Activated naive CD4-positive, alpha-beta T cell treated with anti-CD3 and anti-CD28 coated beads for 36 hours (primary cell): ENCODE measurements at places on chromosomes 11 and 22. TPM values are rescaled to one million over a fixed set of nuclear protein-coding genes. Genes with fewer than 3 reads are reported as not detected.

HIC2 gene
- 3.3 TPM for total RNA-seq

DNA sequence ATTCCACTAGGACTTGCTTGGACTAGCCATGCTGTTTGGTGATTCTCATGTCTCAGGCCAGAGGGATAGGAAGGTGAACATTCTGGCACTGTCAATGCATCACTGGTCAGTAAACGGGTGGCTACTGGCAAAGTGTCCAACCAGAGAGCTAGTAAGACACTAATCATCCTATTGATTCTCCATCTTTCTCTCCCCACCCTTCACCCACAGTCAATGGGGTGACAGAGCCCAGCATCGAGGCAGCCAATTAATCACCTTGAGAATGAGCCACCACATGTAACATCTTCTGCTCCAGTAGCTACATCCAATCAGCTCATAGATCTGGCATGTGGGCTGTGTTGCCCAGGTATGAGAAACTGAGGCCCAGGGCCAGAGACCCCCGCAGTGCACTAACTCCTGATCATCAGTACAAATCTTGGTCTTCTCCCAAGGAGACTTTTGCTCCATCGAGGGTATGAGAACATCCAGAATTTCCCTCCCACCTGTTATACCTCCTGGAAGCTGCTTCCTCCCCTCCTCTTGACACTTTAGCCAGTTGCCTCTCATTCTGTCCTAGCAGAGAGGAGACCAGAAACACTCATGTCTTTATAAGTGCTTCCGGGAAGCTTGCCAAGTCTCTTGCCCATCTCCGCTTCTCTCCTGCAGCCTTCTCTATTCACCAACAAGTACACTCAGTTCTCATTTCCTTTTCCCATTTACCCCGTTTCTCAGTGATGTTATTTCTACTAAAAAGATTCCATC, 17.0 kb downstream of the HTR3A start:
- H3K4me1 ChIP-seq: no peaks in the 10 kb centered on the region
- no peak for DNase-seq
- H3K36me3 ChIP-seq: no peaks in the 10 kb centered on the region
- no peak overlapping the region for H3K27ac ChIP-seq

DNA sequence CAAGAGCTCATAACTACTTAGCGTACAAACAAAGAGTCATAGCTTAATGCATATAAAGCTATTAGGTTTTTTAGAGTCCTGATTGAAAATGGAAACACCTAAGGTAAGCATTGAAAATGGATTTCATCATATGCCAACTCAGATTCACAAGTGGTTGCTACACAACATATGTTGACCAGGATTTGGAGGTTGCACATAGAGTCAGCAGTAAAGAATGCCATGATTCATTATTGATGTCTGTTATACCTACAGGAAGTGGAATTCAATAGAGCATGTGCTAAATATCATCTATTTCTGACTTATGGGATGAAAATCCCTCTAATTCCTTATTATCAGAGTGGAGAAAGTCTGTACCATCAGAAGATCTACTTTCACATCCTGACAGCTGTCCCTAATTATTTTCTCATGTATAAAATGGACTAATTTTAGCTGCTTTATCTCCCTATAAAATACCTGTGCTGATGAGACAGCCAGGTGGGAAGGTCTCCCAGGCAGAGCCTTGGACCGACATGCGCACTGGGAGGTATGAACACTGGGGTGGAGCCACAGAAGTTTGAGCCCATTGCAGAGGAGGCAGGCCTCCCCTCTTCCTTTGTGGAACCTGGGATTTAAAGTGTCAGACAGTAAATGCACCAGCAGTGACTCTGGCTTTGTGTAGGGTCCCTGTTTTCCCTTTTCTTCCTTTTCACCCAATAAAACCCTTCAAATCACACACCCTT, 204.2 kb downstream of the AASDHPPT start:
- H3K4me3 ChIP-seq: no peak overlapping the region
- no peaks in the 10 kb centered on the region for H3K4me1 ChIP-seq
- H3K27me3 ChIP-seq: no peaks in the 10 kb centered on the region
- H3K36me3 ChIP-seq: no peaks in the 10 kb centered on the region

DNA sequence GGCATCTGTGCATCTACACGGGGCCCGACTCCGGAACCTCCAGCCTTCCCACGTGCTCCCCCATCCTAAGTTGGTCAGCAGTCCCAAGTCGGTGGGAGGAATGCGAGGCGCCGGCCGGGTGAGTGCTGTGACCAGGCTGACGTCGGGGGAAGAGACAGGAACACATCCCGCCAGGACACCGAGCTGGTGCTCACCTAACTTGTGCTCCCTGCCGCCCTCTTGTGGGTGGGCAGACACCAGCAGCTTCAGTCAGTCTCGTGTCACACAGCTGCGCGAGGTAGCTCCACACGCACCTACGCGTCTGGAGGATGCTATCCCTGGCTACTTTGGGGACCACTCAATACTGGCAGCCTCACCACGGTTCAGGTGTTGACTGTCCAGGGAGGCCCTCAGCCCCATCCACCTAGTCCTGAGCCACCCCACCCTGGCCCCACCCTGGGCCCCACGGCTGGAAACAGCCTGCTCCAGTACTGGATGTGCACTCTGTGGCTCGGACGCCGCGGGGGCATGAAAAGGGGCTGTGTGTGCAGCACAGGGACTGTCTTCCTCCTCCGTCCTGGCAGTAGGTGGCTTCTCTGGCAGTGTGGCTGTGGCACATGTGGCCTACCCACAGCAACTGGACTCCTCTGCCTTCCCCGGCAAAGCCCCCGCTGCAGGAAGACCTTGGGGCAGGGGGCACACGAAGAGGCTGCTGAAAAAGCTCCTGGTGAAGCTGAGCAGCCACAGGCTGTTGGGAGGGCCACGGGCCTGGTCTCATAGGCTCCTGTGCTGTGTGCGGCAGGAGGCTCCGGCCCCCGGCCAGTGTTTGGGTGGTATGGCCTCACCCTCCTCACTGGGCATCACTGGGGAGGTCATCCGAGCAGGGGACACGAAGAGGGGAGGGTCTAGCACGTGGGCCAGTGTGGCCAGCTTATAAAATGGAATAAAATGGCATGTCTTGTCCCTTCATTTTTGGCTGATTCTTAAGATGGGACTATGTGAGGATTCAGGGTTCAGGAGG, 11.2 kb upstream of the BID start:
- peak; percentile 76 for DNase-seq
- no peaks in the 10 kb centered on the region for H3K36me3 ChIP-seq
- no peak overlapping the region for H3K4me3 ChIP-seq
- no peaks in the 10 kb centered on the region for H3K27me3 ChIP-seq
- peaks cover 20% of the 10 kb centered on the region for H3K4me1 ChIP-seq

- DNase-seq: no peak
- peak overlapping the region; percentile 98 for H3K4me3 ChIP-seq
- no peaks in the 10 kb centered on the region for H3K27me3 ChIP-seq
- peaks cover 48% of the 10 kb centered on the region for H3K4me1 ChIP-seq
- peak overlapping the region; percentile 100 for H3K27ac ChIP-seq
These were observed 1.5 kb downstream of the APOL6 start for GRCh38 chr22:35649636-35650250.

- no peak overlapping the region for H3K27ac ChIP-seq
- H3K4me1 ChIP-seq: no peaks in the 10 kb centered on the region
- no peak for DNase-seq
- no peaks in the 10 kb centered on the region for H3K36me3 ChIP-seq
These were observed 3.3 kb downstream of the ALDH3B2 start for GRCh38 chr11:67671211-67671520.

DNA sequence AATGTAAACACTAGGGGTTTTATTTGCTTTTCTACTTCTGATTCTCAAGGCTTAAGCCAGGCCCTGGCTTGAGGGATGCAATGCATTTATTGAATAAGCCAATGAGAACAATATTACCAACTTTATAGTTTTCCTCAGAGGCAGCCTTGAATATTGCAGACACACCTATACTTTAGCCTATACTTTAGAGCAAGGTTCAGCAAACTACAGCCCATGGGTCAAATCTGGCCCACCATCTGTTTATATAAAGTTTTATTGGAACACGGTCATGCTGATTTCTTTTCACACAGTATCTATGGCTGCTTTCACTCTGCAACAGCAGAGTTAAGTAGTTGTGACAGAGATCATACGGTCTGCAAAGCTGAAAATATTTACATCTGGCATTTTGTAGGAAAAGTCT, 50.3 kb upstream of the E2F8 start:
- peaks cover 5% of the 10 kb centered on the region for H3K27me3 ChIP-seq
- H3K4me3 ChIP-seq: no peak overlapping the region
- H3K4me1 ChIP-seq: no peaks in the 10 kb centered on the region
- H3K36me3 ChIP-seq: no peaks in the 10 kb centered on the region
- DNase-seq: no peak

DNA sequence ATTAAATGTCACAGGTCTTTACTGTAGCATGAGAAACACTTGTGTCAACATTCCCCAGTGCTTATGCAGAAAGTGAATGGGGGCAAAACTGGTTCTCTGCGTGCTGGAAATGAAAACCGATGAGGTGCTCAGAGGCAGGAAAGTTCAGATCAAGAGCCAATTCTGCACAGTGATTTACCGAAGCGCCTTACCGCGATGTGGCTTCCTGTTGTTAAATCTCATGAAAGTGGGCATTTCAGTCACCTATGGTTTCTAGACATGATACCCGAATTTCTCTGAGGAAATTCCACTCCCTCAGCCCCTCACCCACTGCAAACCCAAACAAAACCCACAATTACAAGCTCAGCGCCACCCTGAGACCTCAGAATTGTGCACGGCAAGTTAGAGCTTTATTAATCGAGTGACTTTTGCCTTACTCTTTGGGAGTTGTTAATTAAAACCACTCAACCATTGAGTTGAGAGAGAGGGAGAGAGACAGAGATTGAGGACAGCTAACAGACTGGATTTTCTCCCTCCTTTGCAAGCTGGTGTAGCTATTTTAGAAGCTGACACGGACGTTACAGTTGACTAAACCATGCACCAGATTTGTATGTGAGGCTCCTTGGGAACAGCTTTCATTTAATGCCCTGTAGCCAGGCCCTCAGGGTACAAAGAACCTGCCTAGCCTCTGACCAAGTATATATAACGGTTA, 196.4 kb downstream of the DBX1 start:
- peaks cover 8% of the 10 kb centered on the region for H3K4me1 ChIP-seq
- H3K36me3 ChIP-seq: no peaks in the 10 kb centered on the region
- H3K4me3 ChIP-seq: no peak overlapping the region

DNA sequence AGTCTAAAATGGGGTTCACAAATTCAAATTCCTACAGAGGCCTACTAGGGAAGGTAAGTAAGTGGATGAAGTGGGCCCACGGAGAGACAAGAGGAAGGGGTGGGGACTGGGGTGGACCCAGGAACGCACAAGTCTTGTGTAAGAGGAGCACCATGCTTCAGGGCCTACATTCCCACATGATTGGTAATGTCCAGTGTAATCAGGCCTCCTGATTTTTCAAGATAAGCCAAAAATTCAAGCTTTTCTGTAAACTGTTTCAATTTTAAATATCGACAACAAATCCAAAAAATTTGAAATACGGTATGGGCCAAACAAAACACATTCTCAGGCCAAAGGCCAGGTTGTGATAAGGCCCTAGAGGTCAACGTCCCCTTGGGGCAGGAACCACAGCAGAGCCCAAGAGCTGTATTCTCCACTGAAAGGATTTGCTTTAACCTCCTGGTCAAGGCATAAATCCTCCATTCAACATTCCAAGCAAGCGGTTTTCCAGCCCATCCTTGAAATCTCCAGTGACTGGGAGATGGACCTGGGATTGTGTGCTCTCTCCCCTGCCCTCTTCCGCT, 116.4 kb downstream of the TRIM29 start:
- DNase-seq: no peak
- H3K27ac ChIP-seq: no peak overlapping the region
- peaks cover 20% of the 10 kb centered on the region for H3K27me3 ChIP-seq
- no peak overlapping the region for H3K4me3 ChIP-seq

DNA sequence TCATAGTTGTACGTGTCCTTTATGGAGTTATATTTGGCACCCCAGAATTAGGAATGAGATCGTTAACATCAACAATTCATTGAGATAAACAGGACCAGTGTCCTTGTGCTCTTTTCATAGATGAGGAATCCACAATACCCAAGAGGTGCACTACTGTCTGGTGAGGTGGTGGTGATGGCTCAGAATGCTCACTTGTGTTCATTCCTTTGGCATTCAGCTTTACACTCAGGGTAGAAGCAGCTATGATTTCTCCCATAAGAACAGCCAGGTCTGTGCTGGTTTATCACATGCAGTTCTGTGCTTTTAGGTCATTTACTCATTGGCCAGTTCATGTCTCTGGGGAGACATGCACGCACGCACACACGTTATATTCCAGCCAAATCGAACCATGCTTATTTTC, 167.2 kb downstream of the FAT3 start:
- H3K27ac ChIP-seq: no peak overlapping the region
- H3K4me3 ChIP-seq: no peak overlapping the region
- no peaks in the 10 kb centered on the region for H3K36me3 ChIP-seq
- H3K27me3 ChIP-seq: no peaks in the 10 kb centered on the region
- no peaks in the 10 kb centered on the region for H3K4me1 ChIP-seq
- no peak for DNase-seq
